HuH-7 (cell line): ENCODE measurements at places on chromosomes 12 and 14.

- no peak for DNase-seq
Observed at GRCh38 chr14:21428930-21429329, 27.0 kb downstream of the CHD8 start.

GRCh38 chr12:82448911-82449578, 90.7 kb downstream of the METTL25 start:
- DNase-seq = no peak

- DNase-seq = no peak
Observed at GRCh38 chr12:12807970-12808702, 5.0 kb upstream of the DDX47 start.

DNA sequence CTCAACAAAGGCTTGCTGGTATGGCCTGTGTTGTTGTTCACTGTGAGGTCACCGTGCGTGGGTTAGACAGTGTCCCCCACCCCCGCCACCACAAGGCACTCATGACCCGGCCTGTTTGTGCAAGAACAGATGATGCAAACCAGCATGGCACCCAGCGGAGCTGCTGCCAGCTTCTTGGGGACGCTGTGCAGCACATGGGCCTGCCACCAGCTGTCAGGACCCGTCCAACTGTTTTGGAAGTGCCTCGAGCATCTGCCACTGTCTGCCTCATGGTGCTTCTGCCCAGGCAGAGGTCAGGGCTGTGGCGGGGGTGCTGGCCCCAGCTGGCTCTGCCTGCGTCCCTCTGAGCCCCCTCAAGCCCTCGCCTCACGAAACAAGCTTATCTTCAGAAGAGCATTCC, 1.5 kb downstream of the ASB2 start:
- DNase-seq = no peak

DNA sequence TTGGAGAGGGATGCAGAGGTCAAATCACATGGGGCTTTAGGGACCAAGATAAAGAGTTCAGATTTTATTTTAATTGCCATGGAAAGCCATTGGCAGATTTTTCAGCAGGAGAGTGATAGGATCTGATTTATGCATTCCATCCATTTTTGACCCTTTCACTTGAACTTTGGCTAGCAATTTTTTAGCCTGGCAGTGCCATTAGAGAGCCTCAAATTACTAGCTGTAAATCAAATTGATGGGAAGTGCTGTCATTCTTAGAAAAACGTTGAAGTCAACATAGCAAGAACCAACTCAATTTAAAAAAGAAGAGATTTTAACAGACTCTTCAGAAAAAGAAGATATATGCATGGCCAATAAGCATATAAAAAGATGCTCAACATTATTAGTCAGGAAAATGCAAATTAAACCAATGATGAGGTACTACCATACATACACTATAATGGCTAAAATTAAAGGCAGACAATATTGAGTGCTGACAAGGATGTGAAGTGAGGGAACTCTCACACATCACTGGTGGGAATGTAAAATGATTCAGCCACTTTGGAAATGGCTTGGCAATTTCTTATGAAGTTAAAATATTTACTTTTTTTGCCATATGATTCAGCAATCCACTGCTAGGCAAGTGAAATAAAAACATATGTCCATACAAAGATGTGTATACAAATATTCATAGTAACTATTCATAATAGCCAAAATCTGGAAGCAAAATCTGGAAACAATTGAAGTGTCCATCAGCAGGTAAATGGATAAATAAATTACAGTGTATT, 89.7 kb downstream of the PTCSC3 start:
- no peak for DNase-seq

DNA sequence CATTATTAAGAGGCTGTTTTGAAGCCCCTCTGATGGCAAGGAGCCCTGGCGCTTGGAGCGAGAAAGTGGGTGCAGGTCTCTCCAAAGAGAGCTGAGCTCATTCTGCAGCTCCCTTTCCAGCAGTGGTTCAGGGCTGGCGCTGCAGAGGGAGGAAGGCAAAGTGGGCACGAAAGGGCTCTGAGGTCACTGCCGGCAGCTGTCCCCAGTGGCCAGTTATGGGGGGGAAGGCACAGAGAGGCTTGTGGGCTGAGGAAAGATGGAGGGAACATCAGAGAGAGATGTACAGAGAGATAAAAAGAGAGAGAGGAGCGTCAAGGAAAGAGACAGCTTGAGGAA, 75.2 kb upstream of the TBX5 start:
- no peak for DNase-seq
